ENCODE measurements at places on chromosomes 12 and 14.

DNA sequence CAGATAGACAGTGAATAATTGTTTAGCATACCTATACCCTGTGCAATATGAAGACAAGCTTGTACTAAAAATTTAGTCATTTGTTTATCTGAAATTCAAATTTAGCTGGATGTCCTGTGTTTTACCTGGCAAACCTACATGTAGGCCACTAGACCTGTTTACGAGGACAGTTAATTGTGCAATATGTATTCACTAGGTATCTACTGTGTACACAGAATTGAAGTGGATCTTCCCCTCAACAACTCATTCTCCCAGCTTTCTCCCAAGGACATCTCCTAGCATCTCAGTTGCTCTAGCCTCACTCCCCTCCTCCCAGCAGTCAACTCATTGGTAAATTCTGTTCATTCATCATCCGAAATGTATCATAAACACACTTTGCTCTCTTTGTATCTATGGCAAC lies 25.3 kb downstream of the AK7 start:
- no peak for DNase-seq

DNA sequence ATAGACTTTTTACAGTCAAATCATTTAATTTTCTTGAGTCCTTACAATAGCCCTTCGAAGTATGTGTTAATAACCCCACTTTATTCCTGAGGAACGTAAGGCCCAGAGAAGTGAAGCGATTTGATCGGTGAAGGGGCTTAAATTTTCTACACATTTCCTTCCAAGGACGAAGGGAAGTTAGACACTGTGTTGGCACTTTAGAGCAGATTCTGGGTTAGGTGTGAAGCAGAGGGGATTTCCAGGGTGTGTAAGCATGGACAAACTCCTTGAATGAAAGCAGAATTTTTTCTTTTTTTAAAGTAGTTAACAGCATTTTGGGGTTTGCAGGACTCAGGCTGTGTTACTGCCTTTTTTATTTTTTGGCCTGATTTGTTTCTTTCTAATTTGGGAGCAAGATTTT lies 38.9 kb downstream of the PRORP start:
- no peak for DNase-seq

DNA sequence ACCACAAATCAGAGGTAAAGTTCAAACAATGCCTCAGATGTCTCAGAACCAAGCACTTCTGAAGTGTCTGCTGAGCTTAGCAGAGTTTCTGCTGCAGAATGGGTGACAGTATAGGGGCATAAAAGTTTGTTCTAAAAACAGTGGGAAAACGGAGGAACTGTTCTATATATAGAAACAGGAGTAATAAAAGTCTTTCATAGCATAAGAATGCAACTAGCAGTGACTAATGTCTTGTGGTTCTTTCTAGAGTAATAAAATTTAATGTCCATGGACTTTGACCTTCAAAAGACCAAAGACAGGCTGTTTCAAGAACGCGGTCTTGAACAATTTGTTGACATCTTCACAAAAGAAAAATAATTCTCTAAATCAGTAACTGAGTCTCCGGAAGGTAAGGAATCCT lies 107.5 kb upstream of the FAR2 start:
- no peak for DNase-seq

- DNase-seq = no peak
Observed at GRCh38 chr14:104383088-104383995, 196.2 kb upstream of the C14orf180 start.

GRCh38 chr14:95275494-95275893 lies 44.2 kb downstream of the CLMN start:
- no peak for DNase-seq
